ENCODE measurements at places on chromosomes 2 and 18.

- DNase-seq = no peak
Measured at GRCh38 chr2:40353231-40353630, 98.7 kb downstream of the SLC8A1 start.

DNA sequence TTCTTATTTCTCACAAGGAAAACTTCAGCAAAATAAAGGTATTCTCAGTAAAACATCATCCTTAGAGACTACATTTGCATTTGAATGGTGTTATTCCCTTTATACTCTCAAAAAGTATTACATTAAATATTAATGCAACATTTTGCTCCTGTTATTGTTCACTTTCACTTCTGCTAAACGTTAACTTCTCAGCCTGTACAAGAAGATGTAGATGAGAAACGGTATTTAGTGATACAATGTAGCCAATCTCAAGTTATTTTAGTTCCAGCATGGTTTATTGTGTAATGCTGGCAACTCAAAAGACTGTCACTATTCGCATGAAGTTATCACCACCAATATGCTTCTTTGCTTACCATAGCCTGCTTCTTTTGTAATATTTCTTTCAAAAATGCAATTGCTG is 514.1 kb downstream of the CPS1 start:
- no peak for DNase-seq

DNA sequence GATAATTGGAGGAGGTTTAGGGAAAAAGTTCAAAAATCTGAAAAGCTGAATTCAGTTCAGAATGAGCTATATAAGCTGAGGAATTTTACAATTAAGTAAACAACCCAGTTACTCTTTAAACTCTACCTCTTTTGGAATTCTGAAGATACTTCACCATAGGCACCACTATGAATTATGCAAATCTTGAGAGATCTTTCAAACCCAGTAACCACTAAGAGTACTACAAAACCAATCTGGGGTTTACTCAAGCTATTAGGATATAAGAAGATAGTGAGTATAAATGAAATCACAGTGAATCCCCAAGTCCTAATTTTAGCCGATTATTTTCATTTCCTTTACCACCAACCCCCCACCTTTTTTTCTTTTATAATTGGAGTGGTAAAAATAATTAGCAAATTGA is 6.0 kb upstream of the CTLA4 start:
- DNase-seq = no peak

DNA sequence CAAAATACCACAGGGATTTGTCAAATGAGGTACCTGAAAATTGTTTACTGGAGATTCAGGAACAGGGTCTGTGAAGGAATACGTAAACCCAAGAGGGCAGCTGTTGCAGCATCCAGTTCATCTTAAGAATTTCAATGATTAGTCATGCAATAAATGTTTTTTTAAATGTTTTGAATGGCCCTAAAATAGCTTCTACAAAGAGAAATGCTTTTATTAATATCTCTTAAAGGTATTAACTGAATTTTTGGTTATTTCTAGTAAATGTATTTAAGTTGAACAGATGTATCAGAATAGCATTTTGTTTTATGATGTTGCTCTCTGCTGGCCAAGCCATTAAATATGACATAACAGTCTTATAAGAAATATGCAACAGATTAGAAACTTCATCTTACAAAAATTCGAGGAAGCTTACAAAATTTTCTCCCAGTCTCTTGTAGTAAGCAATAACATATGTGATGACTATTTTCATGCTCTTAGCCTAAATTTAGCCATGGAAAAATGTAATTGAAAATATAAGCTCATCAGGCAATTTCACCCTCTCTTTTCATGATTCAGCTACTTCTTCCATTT is 863.9 kb downstream of the SUCLG1 start:
- no peak for DNase-seq

- DNase-seq = peak; percentile 41
Measured at GRCh38 chr2:241009601-241010530, 11.4 kb downstream of the SNED1 start.

GRCh38 chr18:27713738-27714095 is 463.2 kb downstream of the CDH2 start:
- DNase-seq = no peak

GRCh38 chr2:205022841-205023240 is 477.6 kb downstream of the PARD3B start:
- DNase-seq = peak; percentile 89

GRCh38 chr2:32715981-32716380 is 88.1 kb downstream of the TTC27 start:
- no peak for DNase-seq

DNA sequence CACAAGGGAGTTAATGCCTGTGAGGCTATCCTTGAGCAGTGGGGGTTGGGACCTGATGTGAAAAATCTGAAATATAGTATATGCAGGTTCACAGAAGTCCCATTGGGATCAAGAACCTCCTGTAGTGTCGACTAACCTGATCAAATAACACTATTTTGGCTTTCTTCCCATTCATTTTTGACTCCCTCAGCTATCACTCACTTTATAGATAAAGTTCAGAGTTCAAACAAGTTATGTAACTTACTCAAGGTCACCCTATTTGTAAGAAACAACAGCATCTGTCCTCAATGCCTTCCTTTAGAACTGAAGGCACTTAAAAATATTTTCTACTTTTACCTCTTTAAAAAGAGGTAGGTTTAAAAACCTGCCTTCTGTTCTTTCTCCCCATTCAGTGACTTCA is 341.6 kb downstream of the DPP10 start:
- no peak for DNase-seq

- DNase-seq = no peak
Measured at GRCh38 chr2:58631986-58632385, 390.9 kb upstream of the FANCL start.

- DNase-seq = no peak
Measured at GRCh38 chr2:26769089-26769761, 5.1 kb downstream of the SLC35F6 start.

DNA sequence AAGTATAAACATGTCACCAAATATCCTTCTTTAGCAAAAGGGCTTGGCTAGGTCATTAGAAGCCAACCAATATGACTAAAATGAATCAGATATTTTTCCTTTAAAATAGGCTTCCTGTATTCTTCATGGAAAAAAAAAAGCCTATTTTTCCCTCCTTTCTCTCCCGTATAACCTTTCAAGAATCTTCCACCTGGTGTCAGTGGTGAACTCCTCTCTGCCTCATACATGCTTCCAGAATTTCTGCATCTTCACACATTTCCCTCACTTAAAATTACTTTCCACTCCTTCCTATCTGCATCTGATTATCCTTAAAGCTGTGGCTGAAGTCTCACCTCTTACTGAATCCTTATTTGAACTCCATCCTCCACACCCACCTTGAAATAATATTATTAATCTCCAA is 116.9 kb upstream of the FANCL start:
- no peak for DNase-seq

GRCh38 chr2:28623582-28624405 is 127.8 kb upstream of the PPP1CB start:
- DNase-seq = no peak

DNA sequence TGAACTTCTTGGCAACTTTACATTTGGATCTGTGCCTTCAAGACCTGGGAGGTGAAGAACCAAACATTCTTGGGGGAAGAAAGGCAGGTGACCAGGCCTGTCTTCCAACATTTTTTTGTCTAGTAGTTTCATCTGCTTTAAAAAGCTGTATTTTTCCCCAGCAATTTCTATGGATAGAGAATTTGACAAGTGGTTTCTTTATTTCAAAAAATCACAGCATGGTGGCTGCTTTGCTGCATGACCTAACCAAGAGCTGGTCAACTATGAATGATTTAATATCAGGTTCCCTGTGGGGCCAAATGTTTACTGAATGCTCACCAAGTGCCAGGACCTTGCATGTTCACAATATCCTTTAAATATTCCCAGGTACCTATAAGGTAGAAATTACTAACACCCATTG is 19.1 kb downstream of the LRP2 start:
- no peak for DNase-seq

DNA sequence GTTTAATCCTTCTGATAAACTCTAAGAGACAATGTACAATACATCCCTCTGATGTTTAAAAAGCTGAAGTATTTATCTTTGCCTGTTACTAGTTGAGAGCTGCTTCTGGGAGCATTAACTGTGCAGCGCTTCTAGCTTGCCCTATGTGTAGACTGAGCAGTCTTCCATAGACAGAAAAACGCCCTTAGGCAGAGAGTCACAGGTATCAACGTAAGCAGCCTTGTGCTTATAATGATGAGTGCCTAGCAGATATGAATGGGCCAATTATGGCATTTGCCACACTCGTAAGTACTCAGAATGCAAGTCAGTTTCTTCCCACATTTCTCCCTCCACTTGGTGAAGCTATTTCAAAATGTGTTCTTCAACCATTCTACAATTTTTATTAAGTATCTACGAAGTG is 731.1 kb upstream of the SLC8A1 start:
- no peak for DNase-seq

- DNase-seq = no peak
Measured at GRCh38 chr18:32478317-32478716, 7.6 kb upstream of the GAREM1 start.

DNA sequence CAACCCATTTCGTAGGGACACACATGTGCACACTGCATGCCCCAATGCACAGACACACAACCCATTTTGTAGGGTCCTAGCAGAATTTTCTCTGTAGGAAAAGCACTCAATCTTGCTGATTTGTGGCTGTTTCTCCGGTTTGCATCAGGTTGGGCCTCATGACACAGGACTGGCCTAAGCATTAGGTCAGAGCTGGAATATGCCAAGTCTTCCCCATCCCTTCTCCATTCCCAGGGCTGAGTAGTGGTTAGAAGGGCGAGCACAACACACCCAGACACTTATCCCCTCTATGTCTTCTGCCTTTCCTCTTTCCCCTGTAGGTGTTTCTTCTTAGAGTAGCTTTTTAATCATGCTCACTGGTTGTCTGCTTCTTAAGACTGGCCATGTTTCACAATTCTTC is 295.9 kb downstream of the SOX11 start:
- no peak for DNase-seq

DNA sequence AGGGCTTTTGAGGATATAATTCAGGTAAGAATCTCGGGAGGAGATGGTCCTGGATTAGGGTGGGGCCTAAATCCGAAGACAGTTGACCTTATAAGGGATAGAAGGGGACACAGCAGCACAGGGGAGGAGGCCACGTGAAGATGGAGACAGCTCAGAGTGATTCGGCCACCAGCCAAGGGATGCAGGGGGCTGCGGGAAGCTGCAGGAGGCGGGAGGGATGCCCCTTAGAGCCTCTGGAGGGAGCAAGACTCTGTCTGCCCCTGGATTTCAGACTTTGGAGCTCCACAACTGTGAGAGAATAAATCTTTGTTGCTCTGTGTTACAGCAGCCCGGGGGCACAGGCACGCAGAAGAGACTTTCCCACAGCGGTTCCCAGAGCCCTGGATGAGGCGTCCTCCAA is 143.7 kb downstream of the ASB1 start:
- DNase-seq = no peak

DNA sequence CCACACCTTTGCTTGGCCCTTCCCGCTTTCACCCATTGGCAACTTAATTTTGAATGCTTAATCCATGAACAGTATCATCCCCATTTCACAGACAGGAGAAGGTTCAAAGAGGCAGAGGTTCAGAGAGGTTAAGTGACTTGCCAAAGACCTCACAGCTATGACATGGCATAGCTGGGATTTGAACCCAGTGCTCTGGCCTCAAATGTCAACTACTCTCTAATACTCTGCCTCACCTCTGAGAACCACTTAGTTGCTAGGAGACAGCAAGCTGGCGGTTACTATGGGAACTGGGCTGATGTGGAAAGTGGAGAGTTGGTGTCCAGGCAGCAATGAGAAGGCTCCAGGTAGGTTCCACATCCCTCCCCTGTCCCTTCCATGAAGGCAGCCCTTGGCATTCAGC is 15.8 kb upstream of the PRSS56 start:
- peak; percentile 40 for DNase-seq

GRCh38 chr2:217252181-217252580 is 392.3 kb upstream of the TNP1 start:
- no peak for DNase-seq

GRCh38 chr2:150618245-150618895 is 130.9 kb upstream of the RND3 start:
- DNase-seq = no peak

DNA sequence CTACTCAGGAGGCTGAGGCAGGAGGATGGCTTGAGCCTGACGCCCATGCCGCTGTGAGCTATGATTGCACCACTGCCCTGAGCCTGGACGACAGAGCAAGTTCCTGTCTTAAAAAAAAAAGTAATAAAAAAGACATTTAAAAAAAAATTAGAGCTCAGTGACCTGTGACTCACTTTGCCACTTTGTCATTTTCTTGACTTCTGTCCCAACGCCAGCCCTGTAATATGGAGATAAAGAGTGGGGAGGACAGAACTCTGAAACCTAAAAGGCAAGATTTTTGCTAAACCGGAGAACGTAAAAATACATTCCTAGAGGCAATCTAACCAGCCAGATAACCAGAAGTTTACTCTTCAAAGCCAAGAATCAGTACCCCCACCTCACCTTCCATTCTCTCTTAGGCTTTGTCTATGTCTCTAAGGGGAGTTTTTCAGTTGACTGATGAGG is 49.0 kb downstream of the PRKRA start:
- no peak for DNase-seq

DNA sequence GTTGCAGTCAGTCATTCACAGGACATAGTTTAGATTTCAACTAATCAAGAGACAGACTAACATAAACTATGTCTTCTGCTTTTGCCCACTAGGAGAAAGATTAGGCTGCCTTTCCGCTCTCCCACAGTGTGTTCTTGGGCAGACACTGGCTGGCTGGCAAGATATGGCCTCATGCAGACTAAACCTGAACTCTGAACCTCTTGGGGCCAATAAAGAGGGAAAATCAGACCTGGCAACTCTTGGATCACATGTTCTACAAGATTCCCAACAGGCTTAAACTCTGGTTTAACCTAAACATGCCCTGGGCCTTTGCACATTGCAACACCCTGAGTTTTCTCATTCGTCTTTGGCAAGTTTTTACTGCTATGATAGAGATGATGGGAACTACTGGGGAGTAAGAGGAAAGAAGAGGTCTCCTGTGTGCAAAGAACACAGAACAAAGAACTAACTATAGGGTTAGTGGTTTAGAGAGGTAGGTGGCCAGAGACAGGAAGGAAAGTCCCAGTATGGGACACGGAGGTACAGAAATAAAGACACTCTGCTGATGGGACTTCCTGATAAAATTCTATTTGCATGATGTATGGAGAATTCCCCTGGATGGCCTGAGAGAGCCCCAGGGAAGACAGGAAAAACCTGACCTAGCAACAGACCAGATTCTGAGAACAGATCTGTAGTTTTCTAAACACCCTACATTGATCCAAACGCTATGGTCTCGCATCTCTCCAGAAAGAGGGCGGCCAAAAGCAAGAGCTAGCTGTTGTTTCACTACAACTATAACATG is 2.0 kb upstream of the ATRAID start:
- no peak for DNase-seq
